ENCODE measurements at places on chromosomes 2 and 18.

DNA sequence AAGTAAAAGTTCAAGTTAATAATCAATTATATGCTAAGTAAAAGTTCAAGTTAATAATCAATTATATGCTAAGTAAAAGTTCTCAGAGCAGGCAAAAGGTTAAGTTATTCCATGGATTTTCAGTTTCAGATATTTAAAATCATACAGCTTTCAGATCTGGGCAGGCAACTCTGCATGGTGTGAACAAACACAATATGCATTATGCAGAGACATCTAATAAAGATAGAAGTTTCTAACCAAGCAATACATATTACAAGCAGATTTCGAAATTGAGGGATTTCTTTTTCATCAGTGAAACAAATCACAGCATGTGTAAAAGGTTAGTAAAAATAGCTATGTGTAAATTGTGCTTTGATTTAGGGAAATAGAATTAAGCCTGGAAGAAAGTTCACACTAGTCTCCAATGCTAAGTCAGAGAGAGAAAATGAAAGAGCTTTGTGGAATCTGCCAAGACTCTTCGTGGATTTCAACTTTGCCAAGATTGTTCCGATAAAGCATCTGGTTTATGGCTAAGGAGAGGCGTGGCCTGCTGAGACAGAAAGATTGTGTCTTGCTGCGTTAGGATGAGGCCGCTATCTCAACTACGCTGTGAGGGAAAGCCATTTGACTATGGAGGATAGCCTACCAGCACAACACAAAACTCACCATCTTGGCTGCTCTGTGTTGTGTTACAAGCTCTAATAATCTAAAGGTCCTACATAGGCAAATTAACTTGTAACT, 60.1 kb upstream of the SLC16A14 start:
- DNase-seq, result no peak

- DNase-seq, result no peak
These were observed 63.3 kb downstream of the FAM228A start for GRCh38 chr2:24238158-24238557.

DNA sequence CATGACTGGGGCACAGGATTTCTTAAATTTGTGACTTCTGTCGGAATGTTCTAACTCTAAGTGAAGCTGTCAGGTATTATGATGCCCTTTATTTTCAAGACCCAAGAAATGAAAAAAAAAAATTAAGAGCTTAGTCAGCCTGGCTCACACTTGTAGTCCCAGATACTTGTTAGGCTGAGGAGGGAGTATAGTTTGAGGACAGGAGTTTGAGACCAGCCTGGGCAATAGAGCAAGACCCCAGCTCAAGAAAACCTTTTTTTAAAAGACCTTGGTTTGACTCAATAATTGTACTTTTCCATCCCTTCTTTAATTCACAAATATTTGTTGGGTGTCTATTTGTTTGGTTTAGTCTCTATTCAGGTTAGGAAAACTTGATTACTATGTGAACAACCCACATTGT, 310.0 kb downstream of the STK39 start:
- DNase-seq, result no peak

DNA sequence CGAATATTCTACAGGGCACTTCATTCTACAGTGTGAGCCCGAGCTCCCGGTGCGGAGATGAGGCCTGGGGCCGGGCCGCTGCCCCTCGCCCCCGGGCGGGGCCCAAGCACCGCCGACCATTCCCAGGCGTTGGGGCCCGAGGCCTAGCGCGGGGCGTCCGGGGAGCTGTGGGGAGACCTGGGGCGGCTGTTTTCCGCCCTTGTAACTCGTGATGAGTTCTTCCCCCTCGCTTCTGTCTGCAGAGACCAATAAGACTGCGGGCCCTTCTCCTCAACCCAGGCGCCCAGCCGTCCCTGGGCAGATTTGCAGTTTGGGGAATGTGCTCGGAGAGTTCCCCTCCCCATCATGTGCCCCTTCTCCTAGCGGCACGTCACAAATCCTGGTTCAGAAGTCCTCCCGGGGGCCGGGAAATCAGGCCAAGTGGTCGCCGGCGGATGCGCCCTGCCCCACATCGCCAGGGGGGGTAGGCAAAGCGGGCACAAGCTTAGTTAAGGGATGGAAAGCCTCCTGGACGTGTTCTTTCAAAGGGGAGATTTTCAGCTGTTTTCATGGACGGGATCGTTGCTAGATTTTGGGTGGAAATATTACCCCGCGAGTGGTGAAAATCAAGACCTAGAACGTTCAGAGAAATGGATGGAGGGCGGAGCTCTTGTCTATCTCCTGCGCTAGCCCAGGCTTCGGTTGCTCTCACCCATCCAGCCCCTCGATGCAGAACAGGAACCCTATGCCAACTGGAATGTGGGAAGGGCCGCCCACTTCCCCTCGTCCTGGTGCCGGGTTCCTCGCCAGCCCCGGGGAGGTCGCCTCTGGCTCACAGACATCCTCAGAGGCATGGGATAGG, 18.8 kb upstream of the HAAO start:
- peak; percentile 66 for DNase-seq

- peak; percentile 57 for DNase-seq
These were observed 18.8 kb upstream of the SOS1 start for GRCh38 chr2:39139511-39140237.

- no peak for DNase-seq
These were observed 1.6 kb upstream of the PDIA6 start for GRCh38 chr2:10814142-10814541.

DNA sequence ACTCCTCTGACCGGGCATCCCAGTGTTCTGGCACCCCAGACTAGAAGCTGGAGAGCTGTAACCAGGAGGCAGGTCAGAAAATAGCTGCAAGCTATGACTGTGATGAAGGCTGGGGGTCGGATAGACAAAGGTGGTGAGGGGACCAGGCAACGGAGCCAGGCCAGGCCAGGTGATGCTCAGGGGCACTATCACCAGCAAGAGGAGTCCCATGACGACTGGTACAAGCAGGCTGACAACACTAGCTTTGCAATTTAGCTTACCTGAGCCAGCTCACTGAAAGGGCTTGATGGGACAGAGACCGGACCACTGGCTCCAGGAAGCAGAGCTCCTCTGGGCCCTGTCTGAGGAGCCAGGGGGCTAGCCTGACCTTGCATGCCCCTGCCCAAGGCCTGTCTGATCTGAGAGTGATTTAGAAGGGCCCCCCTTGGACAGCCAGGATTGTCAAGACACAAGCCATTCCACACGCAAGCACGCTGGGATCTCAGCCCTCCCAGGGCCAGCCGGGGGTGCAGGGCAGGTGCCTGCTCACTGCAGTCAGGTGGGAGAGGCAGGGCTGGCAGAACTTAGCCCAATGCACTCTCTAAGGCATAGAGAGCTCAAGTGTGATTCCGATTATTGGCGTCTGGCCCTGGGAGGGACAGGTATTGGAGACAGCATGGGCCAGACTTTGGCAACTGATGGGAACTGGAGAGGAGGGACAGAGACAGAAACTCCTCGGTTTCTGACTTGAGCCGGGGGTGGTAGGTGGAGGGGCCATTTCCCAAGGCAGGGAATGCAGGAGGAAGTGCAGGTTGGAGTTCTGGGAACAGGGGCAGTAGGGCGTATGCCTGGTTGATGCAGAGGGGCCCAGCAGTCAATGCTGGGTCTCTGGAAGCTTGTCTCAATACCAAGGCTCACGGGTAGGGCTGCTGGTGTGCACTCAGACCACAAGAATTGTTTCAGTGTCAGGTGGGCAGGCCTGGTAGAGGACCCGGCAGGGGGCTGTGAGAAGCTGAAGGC, 47.7 kb downstream of the MYO7B start:
- no peak for DNase-seq

GRCh38 chr2:37784071-37784758, 112.8 kb upstream of the CDC42EP3 start:
- DNase-seq, result no peak

DNA sequence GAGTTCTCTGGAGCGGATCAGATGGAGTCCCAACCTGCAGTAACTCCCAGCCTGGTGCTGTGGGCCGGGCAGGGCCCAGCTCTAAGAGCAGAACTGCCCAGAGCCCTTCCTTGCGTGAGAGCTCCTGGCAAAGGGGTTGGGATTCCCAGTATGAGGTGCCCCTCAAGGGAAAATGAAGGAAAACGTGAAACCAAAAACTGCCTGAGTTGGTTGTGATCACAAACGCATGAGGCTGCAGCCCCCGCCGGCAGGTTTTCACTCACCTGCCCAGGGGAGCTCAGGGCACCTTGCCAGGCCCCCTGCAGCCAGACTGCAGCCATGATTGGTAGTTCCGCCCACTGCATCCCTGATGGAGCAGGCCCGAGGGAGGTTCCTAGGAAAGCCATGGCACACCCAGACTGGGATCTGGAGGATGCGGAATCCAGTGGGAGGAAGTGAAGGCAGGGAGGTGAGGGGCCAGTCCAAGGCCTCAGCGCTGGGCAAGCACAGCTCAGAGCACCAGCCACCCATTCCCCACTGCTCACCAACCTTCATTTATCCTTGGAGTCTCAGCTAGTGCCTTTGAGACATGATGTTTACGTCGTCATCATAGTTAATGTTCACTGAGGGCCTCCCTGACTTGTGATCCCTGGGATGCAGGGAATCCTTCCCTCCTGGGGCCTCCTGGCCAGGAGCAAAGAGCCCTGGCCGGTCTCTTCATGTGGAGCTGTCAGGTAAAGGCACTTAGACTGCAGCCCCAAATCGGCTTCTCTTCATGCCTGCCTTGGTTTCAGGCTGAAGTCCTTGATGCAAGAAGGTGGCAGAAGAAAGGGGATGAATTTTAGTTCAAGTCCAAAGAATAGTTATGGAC, 103.2 kb downstream of the INHBB start:
- DNase-seq, result no peak

DNA sequence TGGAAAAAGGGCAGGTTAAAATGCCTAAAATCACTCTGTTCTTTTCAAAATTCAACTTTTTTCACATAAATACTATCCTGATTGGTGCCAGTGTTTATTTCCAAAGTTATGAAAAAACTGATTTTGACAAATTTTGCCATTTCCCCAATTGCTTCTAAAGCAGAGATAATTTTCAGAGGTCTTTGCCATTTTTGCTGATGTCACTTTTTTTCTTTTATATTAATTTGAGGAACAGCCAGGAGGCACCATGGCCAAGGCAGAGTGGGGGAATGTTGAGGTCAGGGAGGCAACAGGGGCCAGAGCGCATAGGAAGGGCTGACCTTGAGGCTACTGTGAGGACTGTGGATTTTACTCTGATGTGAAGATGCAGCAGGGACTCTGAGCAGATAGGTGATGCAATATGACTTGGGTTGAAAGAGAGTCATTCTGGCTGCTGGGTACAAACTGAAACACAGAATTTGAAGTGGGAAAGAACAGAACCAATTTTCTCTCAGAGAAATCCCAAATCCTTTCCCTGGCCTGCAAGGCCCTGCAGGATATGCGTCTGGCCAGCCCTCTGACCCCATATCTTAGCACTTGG, 75.1 kb upstream of the LDAH start:
- DNase-seq, result no peak

- peak; percentile 10 for DNase-seq
These were observed 199.9 kb downstream of the BCL2 start for GRCh38 chr18:63119647-63120046.

GRCh38 chr2:227822416-227823003, 8.9 kb downstream of the CCL20 start:
- DNase-seq, result no peak

DNA sequence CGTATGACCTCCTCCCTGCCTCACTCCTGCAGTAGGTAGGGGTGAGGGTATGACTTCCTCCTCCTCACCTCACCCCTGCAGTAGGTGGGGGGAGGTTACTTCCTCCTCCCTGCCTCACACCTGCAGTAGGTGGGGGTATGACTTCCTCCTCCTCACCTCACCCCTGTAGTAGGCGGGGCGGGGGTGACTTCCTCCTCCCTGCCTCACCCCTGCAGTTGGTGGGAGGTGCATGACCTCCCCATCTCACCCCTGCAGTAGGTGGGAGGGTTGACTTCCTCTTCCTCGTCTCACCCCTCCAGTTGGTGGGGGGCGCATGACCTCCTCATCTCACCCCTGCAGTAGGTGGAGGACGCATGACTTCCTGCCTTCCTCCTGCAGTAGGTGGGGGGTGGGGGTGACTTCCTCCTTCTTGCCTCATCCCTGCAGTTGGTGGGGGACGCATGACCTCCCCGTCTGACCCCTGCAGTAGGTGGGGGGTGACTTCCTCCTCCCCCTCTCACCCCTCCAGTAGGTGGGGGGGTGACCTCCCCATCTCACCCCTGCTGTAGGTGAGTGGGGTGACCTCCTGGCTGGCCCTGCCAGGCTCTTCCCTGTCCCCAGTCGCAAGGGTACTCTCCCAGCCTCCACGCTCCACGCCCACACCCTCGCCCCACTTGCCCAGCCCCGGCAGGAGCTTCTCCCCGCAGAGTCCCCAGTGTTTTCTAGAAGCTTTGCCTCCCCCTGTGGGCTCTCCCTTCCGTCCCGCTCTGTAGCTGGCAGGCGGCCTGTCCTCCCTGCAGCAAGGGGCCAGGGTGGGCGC, 39.3 kb downstream of the TSHZ1 start:
- DNase-seq, result no peak

DNA sequence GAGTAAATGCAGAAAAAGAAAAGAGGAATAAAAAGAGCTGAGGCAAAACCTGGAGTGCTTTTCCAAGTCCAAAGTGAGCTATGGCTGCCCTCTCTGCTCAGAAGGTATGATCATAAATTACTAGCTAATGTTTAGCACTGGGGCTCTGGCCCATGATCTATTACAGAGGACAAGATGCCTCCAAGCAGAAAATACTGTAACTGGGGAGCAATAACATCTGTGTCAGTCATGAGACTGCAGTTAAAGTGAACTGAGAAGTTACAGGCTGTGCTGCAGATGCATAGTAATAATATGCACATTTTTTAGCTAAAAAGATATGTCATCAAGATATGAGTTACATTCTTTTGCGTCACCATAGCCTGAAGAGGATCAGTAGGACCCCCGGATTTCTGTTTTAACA, 209.4 kb upstream of the RBBP8 start:
- DNase-seq, result no peak

DNA sequence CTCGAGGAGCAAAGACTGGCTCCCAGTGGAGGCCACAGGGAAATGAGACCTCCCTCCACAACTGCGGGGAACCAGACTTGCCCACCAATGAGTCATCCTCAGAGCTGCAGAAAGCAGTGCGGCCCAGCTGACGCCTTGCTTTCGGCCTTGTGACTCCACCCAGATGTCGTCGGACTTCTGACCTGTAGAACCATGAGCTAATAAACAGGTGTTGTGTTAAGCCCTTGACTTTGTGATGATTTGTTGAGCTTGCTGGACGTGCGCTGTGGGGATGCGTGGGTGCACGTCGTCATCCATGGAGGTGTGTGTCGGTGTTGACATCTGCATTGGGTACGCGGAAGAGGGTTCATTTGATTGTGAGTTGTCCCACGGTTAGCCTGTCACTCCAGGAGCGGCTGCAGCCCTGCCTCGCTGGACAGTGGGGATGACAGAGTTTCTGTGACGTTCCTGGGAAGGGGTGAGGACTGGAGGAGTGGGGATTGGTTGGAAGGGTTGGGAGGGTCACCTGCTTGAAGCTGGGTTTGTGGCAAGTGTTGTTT, 154.1 kb downstream of the SH3BP4 start:
- DNase-seq, result no peak

DNA sequence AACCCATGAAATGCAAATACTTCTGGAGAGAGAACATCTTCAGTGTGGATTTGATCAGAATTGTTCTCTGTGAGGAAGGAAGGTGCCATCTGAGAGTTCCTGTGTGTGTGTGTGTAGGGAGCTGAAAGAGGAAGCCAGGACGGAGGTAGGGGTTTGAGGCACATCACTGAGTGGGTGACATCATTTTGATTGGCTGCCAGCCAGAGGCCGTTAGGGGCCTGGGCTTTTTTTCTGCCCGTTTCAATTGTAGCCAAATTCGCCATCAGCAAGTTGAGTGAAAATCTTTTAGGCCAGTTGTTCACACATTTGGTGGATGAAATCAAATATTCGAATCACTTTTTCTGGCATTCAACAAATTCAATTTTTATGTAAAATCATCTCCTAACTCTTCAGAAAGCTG, 48.9 kb downstream of the TSN start:
- DNase-seq, result peak; percentile 36
